ENCODE measurements at places on chromosomes 11 and 22. TPM values are rescaled to one million over a fixed set of nuclear protein-coding genes. Genes with fewer than 3 reads are reported as not detected.
A peak's percentile ranks its signal among the peaks of the same experiment; 100 is the strongest.

DNA sequence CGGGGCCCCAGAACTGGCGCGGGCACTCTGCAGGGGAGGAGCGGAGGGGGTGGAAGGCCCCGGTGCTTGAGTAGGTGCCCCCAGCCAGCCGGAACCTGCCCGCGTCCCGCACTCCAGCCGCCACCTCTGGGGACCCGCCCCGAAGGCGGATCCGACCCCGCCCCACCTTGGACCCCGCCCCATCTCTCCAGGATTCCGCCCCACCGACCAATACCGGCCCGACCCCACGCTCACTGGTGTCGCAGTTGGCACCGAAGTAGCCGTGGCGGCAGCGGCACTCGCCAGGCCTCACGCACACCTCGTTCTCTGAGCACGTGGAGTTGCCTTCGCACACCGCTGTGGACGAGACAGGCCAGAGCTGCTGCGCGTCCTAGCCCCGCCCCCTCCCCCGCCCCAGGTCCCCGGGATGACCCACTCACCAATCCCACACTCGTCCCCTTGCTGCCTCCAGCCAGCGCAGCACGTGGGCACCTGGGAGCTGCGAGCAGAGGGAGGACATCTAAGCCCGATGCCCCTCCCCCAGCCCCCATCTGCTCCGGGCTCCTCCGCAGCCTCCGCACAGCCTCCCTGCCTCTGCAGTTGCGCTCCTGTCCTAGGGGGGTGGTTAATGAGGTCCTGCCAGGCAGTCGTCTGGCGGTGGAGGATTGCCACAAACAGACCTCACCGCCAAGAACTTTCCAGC is 6.0 kb downstream of the SCARF2 start:
- no peak for DNase-seq

- DNase-seq: no peak
Measured at GRCh38 chr11:7968686-7969085, 3.4 kb upstream of the NLRP10 start.

DNA sequence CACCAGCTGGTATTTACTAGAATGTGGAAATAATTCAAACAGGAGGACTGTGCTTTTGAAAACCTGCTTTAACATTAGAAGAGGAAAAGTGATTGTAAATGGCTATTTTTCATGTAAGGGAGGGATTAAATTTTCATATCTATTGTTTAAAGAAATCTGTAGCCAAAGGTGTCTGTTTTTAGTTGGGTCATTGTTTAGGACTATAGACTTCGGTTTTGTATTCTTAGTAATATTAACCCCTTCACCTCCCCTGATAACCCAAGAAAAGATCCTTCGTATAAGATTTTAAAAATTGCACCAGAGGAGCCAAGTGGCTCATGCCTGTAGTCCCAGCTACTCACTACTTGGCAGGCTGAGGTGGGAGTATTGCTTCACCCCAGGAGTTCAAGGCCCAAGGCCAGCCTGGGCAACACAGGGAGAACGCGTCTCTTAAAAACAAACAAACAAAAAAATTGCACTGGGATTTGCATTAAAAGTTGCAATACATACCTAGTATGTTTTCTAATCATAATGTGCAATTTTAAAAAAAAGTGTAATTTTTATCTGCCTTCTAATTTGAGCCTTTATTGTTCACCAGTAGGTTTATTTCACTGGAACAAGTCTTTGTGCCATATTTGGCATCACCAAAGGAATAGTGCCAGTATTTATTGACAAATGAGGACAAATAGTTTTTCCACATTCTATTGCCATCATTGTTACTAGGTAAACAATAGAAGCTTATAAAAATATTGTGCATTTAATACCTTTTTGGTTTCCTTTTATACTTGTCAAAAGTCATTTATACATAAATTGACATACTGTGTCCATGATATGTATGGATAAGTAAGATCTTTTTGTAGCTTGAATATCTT is 34.3 kb downstream of the MTMR3 start:
- no peak for DNase-seq

- DNase-seq: no peak
Measured at GRCh38 chr11:11137339-11137738, 215.7 kb downstream of the CSNK2A3 start.

GRCh38 chr22:28230671-28231070 is 311.6 kb upstream of the PITPNB start:
- no peak for DNase-seq

- DNase-seq: no peak
Measured at GRCh38 chr11:444396-445144, 2.8 kb upstream of the ANO9 start.

DNA sequence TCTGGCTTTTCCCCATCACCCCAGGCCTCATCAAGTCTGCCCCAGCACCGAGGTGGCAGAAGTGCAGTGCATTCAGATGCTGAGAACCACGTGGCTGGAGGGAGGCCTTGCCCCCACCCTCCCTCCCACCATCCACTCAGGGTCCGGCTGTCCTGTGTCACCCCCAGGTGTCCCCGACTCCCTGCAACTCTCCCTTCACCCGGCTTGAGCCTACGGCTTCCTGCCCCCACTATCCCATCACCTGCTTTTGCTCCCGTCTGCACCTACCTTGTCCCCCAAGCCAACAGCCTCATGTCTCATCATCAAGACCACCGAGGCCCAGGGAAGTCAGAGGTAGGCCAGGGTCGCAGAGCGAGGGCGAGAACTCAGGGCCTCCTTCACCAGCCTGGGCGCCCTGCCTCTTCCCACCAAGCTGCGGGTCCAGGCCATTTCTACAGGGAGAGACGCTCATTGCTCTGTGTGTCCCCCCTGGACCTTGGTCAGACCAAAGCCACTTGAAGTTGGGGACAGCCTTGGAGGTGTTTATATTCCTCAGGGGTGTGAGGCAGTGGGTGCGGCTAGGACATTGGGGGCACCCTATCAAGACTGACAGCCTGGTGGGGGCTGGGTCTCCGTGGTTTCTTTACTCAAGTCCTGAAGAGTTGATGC is 66.2 kb upstream of the CCND1 start:
- no peak for DNase-seq

DNA sequence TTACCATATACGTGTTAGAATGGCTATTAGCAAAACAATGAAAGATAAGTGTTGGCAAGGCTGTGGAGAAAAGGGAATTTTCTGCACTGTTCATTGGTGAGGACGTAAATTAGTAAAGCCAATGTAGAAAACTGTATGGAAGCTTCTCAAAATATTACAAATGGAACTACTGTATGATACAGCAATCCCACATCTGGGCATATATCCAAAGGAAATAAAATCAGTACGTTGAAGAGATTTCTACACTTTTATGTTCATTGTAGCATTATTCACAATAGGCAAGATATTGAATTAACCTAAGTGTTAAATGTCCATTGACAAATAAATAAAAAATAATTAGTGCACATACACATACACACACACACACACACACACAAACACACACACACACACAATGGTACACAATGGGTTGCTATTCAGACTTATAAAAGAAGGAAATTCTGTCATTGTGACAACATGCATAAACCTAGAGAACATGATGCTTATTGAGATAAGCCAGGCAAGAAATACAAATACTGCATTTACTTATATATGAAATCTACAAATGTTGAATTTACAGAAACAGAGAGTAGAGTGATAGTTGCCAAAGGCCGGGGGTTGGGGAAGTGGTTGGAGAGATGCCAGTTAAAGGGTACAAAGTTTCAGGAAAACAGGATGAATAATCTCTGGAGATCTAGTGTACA is 565.8 kb upstream of the LRRC4C start:
- no peak for DNase-seq

DNA sequence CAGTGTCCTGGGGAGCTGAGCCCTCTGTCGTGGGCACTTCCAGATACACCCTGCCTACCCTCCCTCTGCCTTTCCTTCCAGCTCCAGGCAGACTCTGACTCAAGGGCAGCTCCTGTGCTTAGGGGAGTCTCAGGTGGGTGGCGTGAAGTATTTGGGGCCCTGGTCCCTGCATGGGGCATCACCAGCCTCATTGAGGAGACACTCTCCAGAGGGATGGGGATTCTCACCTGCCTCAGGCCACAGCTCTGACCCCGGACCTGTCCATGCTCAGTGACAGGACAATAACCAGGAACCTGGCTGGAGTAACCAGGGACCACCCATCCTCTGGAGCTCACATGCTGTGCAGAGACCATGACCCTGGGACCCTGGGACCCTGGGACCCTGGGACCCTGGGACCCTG is 41.2 kb downstream of the GGTLC2 start:
- DNase-seq: no peak

- DNase-seq: no peak
Measured at GRCh38 chr11:128419012-128419767, 168.2 kb downstream of the ETS1 start.

GRCh38 chr11:64232182-64232966 is 2.0 kb upstream of the VEGFB start:
- no peak for DNase-seq

DNA sequence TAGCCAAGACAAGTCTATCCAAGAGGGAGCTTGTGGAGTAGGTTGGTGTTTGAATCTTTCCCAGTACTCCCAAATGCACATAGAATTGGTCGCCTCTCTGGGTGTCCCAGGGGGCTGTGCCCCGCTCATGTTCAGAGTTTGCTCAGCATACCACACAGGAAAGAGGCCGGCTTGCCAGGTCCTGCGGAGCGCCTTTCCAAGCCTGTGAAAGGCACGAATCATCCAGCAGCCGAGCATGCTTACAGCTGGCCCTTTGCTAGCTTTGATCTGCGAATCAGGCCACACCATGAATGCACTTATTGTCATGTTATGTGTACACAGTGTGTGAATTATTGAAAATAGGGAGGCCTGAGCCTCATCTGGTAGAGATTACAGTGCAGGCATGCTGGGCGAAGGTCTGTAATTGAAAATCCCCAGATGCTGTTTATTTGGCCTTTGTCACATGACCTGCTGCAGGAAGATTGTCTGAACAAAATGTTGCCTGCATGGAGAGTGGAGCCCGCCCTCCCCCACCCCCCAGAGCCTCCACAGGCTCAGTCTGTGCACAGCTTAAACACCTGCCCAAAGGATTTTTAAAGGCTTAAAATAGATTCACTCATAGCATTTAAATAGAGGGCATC is 163.3 kb upstream of the RASSF10 start:
- DNase-seq: no peak

- no peak for DNase-seq
Measured at GRCh38 chr11:125517116-125517770, 21.2 kb upstream of the FEZ1 start.

DNA sequence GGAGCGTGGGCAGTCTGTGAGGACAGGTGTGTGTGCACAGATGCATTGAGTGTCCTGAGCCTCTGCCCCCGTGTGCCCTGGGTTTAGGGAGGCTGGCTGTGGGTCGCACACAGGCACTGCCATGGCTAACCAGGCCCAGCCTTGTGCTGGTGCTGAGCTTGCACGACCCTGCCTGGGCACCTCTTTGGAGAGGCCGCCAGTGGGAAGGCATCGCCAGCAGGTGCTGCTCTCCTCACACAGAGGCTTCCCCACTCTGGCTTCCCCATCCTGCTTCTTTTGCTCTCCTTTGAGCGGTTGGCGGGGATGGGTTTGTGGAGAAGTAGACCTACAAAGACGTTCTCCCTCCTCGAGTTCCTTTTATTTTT is 4.1 kb downstream of the WNT7B start:
- no peak for DNase-seq

DNA sequence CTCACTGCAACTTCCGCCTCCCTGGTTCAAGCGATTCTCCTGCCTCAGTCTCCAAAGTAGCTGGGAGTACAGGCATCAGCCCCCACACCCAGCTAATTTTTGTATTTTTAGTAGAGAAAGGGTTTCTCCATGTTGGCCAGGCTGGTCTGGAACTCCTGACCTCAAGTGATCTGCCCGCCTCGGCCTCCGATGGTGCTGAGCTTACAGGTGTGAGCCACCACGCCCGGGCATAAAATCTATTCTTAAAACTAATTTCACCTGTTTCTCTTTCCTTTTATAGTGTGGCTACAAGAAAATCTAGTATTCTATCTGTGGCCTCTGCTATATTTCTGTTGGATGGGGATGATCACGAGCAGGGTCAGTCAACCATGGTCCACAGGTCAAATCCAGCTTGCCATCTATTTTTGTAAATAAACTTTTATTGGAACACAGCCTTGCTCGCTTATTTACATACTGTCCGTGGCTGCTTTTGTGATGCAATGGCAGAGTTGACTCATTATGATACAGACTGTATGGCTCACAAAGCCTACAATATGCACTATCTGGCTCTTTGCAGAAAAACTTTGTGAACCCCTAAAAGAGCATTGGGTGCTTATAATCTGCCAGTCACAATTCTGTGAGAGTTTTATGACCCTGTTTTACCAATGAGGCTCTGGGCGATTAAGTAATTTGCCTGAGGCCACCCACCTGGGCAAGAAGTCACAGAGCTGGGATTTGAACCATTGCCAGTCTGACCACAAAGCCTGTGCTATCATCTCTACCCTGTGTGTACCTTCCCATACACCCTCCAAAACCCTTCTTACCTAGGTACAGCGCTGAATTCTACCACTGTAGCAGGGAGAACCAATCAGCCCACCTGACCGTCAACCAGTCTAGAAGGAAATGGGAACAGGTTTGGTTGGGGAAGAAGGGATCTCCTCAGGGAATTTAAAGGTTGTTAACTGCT is 28.3 kb downstream of the SLC1A2 start:
- DNase-seq: peak; percentile 72

- no peak for DNase-seq
Measured at GRCh38 chr11:112266410-112266778, 5.7 kb upstream of the PLET1 start.

- DNase-seq: peak; percentile 89
Measured at GRCh38 chr22:36374603-36375024, 13.2 kb downstream of the MYH9 start.

DNA sequence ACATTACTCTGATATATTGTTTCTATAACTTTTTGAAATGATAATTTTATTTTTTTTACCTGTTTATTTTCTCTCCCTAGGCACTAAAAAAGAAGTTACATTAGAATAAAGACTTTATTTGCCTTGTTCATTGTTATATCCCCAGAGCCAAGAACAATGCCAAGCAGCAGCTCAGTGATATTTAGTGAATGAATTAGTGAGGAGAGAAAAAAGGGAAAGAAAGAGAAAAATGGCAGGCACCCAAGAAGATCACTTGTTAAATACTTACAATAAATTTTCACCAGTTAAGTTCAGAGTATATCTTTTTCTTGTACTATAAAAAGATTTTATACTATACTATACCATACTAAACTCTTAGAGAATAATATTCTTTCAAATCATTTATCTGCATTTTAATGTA is 13.3 kb upstream of the ANO5 start:
- no peak for DNase-seq

GRCh38 chr22:42797011-42797410 is 60.1 kb downstream of the ARFGAP3 start:
- DNase-seq: no peak

The SLC15A3 gene
- 2.6 TPM for total RNA-seq

The SAA1 gene
- 14.6 TPM for total RNA-seq

The PKNOX2 gene
- total RNA-seq: 0.04 TPM

The MMP1 gene
- total RNA-seq: 34.4 TPM

The OVCH2 gene
- total RNA-seq: 3.1 TPM

The NAV2 gene
- 12.1 TPM for total RNA-seq

The FAM180B gene
- total RNA-seq: not detected

The NCR3LG1 gene
- 9.1 TPM for total RNA-seq

The DNAJB13 gene
- not detected for total RNA-seq

The PYGM gene
- 0.07 TPM for total RNA-seq

The CRYBB1 gene
- total RNA-seq: not detected

The OR52H1 gene
- total RNA-seq: not detected

Measured in foreskin keratinocyte (primary cell).